Stimulated activated CD8-positive, alpha-beta memory T cell treated with anti-CD3 and anti-CD28 coated beads, Interleukin-2, amount 100 ng/mL, for 48 hours (primary cell): ENCODE measurements at places on chromosomes 12 and 14.
A peak's percentile ranks its signal among the peaks of the same experiment; 100 is the strongest.

GRCh38 chr12:14186193-14186502, 179.3 kb upstream of the ATF7IP start:
- no peak for DNase-seq

DNA sequence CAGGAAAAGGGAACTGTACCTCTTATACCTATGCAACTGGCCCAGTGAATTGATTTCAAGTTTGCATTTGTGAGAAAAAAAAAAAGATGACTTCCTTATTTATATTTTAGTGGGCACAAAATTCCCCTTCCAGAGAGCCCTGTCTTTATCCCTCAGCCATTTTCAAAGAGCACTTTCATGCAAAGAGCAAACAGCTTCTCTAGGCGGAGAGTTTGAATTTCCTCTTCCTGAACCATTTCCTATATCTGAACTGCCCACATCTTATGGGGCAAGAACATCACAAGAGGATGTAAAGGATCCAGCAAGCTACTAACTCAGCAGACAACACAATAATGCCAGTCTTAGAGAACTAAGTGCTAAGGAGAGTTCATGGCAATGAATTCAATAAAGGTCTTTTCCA, 22.3 kb upstream of the PLXNC1 start:
- DNase-seq, result no peak

GRCh38 chr12:126069549-126070165, 1004.4 kb downstream of the AACS start:
- DNase-seq, result peak; percentile 17

GRCh38 chr12:43079476-43079875, 472.5 kb downstream of the ADAMTS20 start:
- DNase-seq, result no peak

DNA sequence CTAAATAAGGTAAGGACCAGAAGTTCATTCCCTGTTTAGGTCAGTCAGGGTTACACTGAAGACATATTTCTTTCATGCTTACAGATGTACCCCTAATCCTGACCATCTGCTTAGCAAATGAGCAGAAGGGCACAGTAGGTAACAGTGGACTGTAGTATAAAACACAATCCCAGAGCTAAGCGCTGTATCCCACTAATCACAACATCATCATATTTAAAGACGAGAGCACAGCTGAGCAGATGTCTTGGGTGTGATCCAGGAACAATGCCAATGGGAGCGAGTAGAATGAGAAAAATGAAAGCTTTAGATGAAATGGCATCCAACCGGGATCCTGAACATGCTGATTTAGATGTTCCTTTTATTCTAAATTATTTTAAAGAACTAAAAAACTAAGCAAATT, 213.4 kb downstream of the CCER1 start:
- no peak for DNase-seq

GRCh38 chr14:68232300-68233055, 412.9 kb downstream of the RAD51B start:
- DNase-seq, result peak; percentile 11

GRCh38 chr12:59491877-59492276, 104.0 kb upstream of the SLC16A7 start:
- DNase-seq, result no peak

GRCh38 chr14:54881235-54881760, 21.3 kb downstream of the GCH1 start:
- DNase-seq, result no peak

GRCh38 chr12:57039016-57039798, 10.7 kb downstream of the MYO1A start:
- no peak for DNase-seq

DNA sequence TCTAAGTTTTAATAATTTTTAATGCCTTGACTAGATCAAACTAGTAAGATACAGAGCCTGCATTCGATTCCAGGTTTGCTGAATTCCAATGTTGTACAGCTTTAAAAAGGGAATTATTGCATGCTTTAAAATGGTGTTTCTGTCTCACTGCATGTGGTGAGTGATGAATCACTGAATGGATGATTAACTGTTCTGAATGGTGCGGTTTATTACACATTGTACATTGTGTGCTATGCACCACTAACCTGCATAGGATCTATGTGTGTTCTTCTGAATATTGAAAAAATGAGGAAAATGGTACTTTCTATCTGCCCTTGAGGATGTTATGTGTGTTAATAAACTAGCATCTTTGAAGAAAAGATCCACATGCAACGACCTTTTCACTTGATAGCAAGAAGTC, 231.7 kb downstream of the NRXN3 start:
- DNase-seq, result no peak

- no peak for DNase-seq
Measured at GRCh38 chr14:95871531-95871930, 5.1 kb upstream of the TUNAR start.

- no peak for DNase-seq
Measured at GRCh38 chr14:50784683-50785456, 46.1 kb downstream of the NIN start.

DNA sequence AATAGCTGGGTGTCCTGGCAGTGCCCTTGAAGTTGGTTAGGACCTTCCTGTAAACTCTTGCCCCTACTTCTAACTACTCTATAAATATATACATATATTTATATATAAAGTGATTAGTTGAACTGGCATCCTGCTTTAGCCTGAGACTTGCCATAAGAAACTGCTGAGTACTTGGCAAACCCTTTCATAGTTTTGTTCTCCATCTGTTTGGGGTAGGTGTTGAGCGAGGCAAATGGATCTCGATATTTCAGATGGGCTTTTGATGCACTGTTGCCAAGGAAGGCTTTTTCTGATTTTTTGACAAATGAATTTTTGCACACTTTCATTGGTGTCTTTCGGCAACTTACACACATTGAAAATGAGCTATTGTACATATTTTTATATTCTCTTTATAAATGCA, 10.4 kb downstream of the CALM1 start:
- DNase-seq, result no peak

DNA sequence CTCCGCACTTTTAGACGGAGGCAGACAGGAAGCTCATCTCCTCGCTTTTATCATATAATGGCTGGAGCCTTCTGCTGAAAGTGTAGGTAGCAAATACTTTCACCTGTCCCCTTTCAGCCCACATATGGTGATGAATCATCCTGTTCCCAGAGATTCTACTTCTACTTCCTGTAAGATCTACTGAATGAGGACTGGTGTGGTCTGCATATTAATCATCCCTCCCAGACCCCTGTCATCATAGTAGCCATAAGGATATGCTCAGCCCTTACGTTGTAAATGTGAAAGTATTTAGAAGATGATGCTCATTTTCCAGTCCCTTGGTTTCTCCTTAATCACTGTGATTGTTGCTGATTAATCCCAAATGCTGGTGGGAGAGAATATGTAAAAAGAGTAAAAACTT, 268.2 kb upstream of the GRIP1 start:
- DNase-seq, result no peak

- no peak for DNase-seq
Measured at GRCh38 chr12:114835031-114835430, 151.1 kb upstream of the TBX3 start.

DNA sequence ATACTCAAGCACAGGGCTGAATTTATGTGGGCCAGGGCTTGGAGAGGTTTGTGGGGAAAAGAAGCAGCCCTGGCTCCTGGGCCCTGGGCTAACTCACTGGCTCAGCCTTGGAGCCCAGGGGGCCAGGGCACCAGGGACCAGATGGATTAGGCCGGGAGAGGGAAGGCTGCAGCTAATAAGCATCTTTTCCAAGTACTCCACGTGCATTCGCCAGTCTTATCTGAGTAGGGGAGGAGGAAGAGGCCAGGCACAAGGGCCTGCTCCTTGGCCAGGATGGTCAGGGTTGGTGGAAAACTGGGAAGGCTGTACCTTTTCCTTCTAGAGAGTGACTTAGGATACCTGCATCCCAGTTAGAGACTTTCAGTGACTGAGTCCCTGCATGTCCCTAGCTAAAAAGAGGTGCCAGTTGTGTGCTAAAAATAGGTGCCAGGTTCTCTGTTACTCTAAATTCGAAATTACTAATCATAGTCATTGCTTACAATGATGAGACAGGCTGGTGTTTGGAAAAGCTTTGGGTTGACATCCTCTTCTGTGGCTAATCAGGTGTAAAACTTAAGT, 1.3 kb downstream of the GLRX5 start:
- DNase-seq, result no peak

DNA sequence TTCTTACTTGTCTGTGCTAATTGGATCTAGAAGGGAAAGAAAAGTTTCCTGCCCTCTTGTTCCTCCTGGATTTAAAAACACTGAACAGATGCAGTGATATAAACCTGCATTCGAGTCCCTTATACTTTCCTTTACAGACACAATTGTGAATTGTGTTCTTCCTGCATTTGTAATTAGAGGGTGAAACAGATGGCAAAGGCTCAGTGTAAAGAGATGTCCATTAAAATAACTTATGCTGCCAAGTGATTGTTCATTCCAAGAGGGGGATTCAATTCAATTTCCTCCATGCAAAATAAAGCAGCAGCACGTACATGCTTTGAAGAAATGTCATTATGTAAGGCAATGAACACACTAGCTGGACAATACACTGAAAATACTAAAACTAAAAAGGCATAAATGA, 248.3 kb upstream of the LRIG3 start:
- DNase-seq, result no peak

- no peak for DNase-seq
Measured at GRCh38 chr14:28762303-28762954, 4.2 kb upstream of the FOXG1 start.

DNA sequence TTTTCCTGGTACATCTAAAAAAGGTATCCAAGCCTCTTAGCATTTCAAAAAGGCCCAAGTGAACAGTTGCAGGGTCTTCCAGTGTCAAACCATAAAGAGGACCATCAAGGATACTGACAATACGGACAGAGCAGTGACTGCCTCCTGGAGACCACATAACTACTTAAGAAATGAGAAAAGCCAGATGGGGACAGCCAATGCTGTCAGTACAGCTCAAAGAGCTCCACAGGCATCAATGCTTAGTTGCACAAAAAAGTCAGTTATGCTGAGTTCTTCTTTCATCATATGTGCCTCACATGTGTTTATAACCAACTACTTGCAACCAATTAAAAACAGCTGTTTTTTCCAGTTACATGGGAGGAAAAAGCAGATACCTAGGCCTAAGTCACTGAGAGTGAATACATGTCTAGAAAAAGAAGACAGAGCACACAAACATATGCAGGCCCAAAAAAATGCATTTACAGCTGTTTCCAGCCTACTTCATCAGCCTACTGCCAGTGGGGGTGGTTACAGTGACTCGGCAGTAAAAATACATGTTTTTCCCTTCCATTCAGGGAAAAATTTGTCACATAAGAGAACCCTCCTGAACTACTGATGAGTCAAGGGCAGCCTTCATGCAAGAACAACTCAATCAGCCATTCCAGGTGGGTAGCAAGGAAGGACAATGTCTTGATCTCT, 84.0 kb downstream of the DCAF5 start:
- no peak for DNase-seq
